ENCODE measurements at places on chromosomes 1 and 21. TPM values are rescaled to one million over a fixed set of nuclear protein-coding genes. Genes with fewer than 3 reads are reported as not detected.

DNA sequence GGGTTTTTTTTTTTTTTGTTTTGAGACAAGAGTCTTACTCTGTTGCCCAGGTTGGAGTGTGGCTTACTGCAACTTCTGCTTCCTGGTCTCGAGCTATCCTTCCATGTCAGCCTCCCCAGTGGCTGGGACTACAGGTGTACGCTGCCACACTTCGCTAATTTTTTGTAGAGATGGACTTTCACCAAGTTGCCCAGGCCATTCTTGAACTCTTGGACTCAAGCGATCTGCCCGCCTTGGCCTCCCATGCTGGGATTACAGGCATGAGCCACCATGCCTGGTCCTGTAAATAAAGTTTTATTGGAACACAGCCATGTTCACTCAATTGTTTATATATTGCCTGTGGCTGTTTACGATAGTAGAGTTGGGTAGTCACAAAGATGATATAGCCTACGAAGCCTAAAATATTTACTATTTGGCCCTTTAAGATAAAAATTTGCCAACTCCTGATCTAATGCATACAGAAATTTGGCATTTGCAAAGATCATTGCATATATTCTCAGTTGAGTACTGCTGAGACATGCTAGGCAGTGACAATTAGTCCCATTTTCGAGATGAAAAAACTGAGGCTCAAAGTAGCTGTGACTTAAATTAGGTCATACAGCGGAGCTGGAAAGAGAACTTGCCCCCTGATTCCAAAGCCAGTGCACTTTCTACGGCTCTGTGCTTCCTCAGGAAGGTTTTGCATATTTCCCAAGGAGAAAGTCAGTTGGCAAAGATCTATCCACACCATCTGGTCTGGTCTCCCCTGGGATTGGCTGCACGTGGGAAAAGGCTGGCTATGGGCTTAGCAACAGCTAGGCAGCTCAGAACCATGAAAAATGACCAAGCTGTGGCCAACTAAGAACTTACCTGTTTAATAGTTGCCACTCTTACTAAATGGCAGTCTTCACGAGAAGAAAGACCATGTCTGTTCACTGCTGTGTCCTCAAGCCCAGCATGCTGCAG is 19.4 kb downstream of the MECR start:
- H3K36me3 ChIP-seq: peaks cover 74% of the 10 kb centered on the region
- no peak overlapping the region for H3K4me3 ChIP-seq
- no peak for DNase-seq
- H3K4me1 ChIP-seq: no peaks in the 10 kb centered on the region

GRCh38 chr1:183937611-183938010 is 99.9 kb downstream of the COLGALT2 start:
- H3K27me3 ChIP-seq: no peaks in the 10 kb centered on the region
- H3K4me1 ChIP-seq: peaks cover 42% of the 10 kb centered on the region
- peaks cover 3% of the 10 kb centered on the region for H3K36me3 ChIP-seq

DNA sequence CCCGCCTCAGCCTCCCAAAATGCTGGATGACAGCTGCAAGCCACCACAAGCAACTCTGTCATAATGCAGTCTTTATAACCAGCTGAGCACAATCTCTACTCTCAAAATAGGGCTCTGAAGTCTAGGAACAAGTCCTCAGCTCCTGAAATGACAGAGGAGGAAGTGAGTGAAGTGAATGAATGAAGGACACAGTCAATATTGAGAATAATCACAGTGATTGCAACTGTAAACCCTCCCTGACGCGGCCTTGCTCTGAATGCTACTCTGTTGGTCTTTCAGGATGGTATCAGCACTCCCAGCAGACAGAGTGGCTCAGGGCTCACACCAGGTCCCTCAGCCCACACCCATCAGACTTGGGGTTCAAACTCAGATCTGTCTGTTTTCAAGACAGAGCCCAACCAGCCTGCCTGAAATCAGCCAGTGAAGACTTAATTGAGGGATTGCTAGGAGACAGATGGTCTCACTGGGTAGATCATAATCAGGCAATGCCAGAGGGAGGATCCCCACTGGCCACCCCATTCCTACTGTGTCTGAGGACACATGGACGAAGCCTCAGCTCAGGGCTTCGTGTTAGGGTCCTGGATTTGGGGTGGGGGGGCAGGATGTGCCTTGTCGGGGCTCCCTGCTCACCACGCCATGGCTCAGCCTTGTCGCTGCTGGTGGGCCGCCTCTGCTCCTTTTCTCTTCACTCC is 20.9 kb downstream of the RNF187 start:
- H3K36me3 ChIP-seq: no peaks in the 10 kb centered on the region
- H3K4me1 ChIP-seq: no peaks in the 10 kb centered on the region
- H3K27me3 ChIP-seq: peaks cover 20% of the 10 kb centered on the region
- no peak for DNase-seq
- H3K4me3 ChIP-seq: no peak overlapping the region
- no peak overlapping the region for H3K27ac ChIP-seq

DNA sequence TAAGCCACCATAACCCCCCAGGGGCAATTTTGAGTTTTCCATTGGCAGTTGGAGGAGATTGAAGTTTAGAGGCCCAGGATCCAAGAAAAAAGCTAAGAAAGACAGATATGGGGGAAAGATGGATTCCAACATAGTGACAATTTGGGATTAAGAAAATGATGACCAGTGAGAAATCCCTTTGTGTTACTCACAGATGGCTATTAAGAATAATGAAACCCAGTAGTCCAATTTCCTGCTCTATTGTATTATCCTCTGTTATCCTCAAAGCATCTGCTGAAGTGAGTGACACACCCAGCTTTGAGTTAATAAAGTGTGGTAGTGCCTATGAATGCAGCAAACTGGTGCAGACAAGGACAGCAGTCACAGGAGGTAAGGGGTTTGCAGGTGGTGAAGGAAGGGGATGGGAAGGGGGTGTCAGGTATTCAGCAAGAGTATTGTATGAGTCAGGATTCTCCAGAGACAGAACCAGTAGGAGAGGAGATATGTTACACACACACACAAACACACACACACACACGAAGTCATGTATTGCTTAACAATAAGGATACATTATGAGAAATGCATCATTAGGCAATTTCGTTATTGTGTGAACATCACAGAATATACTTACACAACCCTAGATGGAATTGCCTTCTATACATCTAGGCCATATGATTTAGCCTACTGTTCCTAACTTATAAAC is 112.4 kb upstream of the VANGL1 start:
- H3K4me3 ChIP-seq: no peak overlapping the region
- H3K36me3 ChIP-seq: no peaks in the 10 kb centered on the region
- no peak for DNase-seq
- H3K27me3 ChIP-seq: no peaks in the 10 kb centered on the region
- no peak overlapping the region for H3K27ac ChIP-seq
- H3K4me1 ChIP-seq: peaks cover 2% of the 10 kb centered on the region

GRCh38 chr1:156165083-156165482 is 11.7 kb downstream of the SEMA4A start:
- no peak overlapping the region for H3K27ac ChIP-seq
- no peaks in the 10 kb centered on the region for H3K27me3 ChIP-seq
- DNase-seq: no peak

Gene SPATA17
- total RNA-seq: 3.0 TPM

Gene ATF6
- total RNA-seq: 15.5 TPM

Gene NHLH2
- not detected for total RNA-seq

DNA sequence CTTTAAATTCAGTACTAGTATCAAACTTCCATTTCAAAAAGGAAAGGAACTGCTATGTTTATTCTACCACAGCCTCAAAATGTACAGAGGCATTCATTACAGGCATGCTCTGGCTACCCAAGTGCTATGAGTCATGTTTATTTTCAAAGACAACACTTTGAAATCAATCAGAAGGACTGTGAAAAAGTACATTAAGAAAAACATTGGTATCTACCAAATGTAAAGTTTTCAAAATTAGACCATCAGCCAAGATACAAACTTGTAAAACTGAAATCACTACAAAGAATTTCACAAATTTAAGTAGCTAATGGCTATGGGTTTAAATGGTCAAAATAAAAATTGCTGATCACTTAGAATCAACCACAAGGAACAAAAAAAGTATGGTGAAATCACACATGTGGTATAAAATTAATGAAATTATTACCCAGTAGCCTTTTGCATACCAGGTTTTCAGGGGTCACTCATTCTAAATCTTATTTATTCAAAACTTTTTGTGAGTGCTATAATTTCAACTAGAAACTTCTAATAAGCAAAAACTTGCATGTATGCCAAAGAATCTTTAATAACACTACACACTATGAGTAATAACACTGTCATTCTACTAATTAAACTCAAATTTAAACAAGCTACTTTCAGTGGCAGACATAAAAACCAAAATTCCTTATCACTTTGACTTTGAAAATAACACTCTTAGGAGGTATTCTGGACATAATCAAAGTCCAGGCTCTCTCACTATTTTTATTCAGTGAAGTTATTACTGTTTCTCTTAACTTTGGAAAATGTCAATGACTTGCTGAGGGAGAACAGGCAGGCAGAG is 49.2 kb downstream of the ENAH start:
- no peak overlapping the region for H3K27ac ChIP-seq
- no peak for DNase-seq
- H3K27me3 ChIP-seq: no peaks in the 10 kb centered on the region
- no peaks in the 10 kb centered on the region for H3K36me3 ChIP-seq
- peaks cover 9% of the 10 kb centered on the region for H3K4me1 ChIP-seq
- no peak overlapping the region for H3K4me3 ChIP-seq

DNA sequence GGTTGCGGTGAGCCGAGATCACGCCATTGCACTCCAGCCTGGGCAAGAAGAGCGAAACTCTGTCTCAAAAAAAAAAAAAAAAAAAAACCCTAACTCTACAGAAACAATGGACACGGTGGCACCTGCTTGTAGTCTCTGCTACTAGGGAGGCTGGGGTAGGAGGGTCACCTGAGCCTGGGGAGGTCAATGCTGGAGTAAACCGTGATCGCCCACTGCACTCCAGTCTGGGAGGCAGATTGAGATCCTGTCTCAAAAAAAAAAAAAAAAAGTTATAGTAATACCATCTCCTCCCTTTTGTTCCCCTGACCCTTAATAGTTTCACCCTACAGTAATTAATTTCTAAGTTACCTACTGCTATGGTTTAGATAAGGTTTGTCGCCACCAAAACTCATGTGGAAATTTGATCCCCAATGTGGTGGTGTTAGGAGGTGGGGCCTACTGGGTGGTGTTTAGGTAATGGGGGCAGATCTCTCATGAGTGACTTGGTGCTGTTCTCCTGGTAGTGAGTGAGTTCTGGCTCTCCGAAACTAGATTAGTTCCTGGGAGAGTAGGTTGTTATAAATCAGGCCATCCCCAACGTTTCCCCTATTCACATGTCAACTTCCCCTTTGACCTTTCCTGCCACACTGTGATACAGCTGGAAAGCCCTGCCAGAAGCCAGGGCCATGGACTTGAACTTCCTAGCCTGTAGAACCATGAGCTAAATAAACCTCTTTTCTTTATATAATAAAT is 9.8 kb downstream of the FBXO42 start:
- H3K36me3 ChIP-seq: no peaks in the 10 kb centered on the region
- no peaks in the 10 kb centered on the region for H3K4me1 ChIP-seq
- no peak overlapping the region for H3K4me3 ChIP-seq
- no peak for DNase-seq
- H3K27ac ChIP-seq: no peak overlapping the region

Gene BMP8B
- total RNA-seq: 0.71 TPM

Gene SLC2A5
- total RNA-seq: 4.5 TPM

Gene SLC25A34
- 5.8 TPM for total RNA-seq

Gene TTC4
- 26.4 TPM for total RNA-seq

DNA sequence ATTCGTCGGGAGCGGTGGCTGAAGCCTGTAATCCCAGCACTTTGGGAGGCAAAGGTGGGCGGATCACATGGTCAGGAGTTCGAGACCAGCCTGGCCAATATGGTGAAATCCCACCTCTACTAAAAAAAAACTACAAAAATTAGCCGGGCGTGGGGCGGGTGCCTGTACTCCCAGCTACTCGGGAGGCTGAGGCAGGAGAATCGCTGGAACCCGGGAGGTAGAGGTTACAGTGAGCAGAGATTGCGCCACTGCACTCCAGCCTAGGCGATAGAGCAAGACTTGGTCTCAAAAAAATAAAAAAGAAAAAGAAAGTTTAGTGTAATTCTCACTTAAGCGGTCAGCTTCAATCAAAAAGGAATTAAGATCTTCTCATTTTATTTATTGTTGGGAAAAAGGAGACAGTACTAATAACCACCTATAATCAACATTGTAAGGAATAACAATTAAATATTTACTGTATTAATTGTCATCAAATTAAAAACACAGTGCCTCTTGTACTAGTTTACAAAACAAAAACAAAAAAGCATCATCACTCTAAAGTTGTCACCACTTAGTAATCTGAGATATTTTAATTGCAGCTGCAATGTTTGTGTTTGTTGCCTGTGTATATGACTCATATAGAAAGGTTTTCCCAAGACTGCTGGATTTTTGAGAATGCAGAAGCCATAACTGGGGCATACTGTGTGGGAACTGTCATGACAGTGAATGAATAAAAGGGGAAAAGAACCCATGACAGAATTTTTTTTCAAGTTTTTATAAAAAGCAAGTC is 3.7 kb downstream of the FBXO42 start:
- H3K27ac ChIP-seq: no peak overlapping the region
- H3K27me3 ChIP-seq: no peaks in the 10 kb centered on the region
- H3K36me3 ChIP-seq: peaks cover 5% of the 10 kb centered on the region

DNA sequence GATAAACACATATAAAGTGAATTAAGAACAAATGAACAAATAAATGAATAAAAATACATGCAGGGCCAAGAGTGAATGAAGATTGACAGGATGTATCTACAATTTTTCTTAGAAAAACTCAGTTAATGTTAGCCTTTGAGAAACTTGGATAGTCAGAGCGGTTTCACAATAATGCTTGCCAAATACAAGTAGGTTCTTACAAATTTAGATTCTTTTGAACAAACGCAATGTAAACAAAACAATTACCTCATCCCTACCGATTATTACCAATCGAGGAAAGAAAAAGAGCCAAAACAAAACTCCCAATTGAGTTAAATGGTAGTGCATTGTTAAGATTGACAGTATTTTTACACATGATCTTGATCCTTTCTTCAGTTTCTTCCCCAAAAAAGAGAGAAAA is 176.9 kb upstream of the DEPDC1 start:
- H3K4me3 ChIP-seq: no peak overlapping the region
- no peaks in the 10 kb centered on the region for H3K36me3 ChIP-seq
- no peaks in the 10 kb centered on the region for H3K4me1 ChIP-seq
- H3K27ac ChIP-seq: no peak overlapping the region

GRCh38 chr1:37575692-37576091 is 19.0 kb downstream of the DNALI1 start:
- no peak overlapping the region for H3K4me3 ChIP-seq
- no peaks in the 10 kb centered on the region for H3K4me1 ChIP-seq
- H3K36me3 ChIP-seq: peaks cover 78% of the 10 kb centered on the region
- H3K27ac ChIP-seq: no peak overlapping the region

Measured in muscle of leg (tissue), 16 donors.